ENCODE measurements at places on chromosomes 1 and 21.

- no peak for ATAC-seq
Measured at GRCh38 chr1:42943166-42943565, 15.5 kb downstream of the SLC2A1 start.

- no peak for ATAC-seq
Measured at GRCh38 chr1:56441601-56442000, 137.8 kb downstream of the PLPP3 start.

DNA sequence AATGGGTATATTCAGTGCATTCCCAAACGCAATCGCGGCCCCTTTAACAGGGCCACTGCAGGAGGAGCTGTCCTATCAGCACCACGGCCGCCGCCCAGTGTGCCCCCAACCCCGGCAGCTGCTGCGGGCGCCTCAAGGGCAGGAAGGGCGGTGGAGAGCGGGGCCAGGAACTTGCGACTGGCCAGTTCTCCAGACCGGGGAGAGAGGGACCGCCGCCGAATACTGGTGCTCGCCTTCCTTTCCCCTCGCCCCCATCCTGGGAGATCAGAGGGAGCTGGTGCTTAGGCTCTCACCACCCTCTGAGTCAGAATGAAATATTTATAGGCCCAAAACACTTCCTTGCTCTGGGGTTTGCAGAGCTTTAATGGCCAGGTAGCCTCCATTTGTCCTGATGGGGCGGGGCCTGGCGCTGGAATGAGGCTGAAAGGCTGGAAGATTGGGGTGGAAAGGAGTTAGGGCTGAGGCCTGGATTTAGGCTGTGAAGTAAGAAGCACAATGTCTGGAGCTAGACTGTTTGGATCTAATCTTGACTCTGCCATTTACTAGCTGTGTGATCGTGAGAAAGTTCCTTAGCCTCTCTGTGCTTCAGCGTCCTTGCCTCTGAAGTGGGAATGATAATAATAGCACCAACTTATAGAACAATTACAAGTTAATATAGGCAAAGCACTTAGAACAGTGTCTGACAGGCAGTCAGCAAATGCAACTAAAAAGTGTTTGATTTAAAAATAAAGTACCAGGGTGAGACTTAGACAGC lies 75.5 kb downstream of the NAV1 start:
- ATAC-seq, result peak; percentile 84

DNA sequence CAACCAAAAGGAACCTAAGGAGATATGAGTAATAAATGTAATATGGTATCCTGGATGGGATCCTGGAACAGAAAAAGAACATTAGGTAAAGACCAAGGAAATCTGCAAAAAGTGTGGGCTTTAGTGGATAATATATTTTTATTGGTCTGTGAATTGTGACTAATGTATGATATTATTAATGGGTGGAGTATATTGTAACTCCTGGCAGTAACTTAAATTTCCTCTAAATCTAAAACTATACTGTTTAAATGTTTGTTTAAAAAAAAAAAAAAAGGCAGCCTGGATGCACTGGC lies 68.4 kb downstream of the LRRC8D start:
- no peak for ATAC-seq

DNA sequence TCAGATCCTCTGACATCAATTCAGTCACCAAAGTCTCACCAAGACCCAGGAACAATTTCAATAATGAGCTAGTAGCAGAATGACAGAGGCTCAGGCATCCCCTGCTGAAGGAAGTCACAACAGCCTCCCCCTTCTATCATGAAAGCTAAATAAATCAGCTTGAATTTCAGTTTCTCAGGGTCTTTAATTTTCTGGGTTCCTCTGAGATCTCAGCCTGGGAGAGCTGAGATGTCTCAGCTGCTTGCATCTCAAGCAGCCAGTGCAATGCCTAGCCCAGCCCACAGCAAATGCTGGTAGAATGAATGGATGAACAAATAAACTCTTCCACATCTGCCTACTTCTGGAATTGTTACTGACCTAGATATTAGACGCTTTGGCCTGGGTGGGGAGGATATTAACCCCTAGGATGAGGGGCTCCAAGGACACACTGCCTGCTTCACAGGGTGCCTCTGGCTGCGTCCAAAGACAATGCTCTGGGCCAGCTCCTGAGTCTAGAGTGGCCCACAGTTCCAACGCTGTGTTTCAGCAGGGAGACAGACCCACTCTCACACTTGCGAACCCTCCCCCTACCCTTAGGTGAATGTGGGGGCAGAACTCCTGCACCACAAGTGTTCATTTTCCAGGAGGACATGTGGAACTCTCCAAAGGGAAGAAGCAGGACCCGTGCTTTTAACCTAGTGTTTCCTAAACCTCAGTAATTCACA lies 11.2 kb upstream of the LORICRIN start:
- ATAC-seq, result no peak

DNA sequence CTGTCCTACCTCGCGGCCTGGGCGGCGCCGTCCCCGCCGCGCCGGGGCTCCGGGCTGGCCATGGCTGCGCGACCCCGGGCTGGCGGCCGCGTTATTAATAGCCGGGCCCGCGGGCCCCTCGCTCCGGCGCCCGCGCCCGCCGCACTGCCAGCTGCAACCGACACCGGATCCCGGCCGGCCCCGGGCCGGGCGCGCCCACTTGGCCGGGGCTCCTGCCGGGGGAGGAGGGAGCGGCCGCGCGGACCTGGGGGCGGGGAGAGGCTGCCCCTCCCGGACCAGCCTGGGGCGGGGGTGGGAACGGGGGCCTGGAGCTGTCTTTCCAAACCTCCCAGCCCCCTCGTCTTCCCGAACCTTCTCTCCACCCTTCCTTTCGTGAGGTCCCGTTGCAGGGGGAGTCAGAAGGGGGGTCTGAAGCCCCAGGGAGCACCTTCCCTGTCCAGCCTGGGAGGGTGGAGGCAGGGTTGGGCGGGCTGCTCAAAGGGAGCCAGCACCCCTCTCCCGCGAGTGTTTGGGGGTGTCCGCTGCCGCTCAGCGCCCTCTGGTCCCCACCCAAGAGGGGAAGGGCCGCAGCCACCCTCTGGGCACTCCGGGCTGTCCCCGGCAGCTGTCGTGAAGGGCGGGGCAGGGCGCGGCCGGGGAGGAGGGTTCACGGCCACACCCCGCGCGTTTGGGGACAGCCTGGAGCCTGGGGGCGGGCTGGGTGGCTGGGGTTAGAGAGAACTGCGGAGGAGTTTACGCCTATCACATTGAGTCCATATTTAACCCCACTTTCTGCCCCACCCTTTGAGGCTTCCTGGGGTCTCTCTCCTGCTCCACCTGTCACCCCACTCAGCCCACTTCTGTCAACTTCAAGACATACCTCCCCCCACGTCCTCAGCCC lies at the start of gene SYNC:
Gene SYNC (minus strand): TSS at position 172 of the 880 bp plus-strand sequence. CDS start 110 bp downstream, at position 62.
- peak; percentile 73 for ATAC-seq

GRCh38 chr21:46092026-46092764 lies 5.7 kb upstream of the COL6A2 start:
- peak; percentile 46 for ATAC-seq

DNA sequence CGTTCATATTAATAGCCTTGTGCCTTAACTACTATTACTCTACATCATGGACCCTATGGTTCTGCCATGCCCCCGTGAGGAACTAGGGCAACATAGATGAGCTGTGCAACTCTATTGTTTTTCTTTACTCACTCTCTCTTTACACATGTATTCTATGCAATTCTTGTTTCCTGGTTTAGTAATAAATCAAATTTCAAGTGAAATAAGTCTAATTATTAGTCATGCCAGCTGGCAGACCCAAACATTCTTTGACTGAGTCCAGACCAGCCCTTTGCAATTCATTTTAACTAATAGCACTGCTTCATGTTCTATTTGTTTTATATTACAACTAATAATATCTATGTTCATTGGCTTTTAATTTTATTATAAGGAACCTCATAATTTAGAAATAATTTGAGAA lies 789.3 kb upstream of the ADAMTS5 start:
- no peak for ATAC-seq

GRCh38 chr1:167455786-167456446 lies 62.4 kb downstream of the CD247 start:
- peak; percentile 27 for ATAC-seq

GRCh38 chr1:244963231-244963826 lies 99.0 kb upstream of the HNRNPU start:
- ATAC-seq, result no peak

- ATAC-seq, result no peak
Measured at GRCh38 chr1:196323869-196324268, 284.4 kb downstream of the KCNT2 start.

DNA sequence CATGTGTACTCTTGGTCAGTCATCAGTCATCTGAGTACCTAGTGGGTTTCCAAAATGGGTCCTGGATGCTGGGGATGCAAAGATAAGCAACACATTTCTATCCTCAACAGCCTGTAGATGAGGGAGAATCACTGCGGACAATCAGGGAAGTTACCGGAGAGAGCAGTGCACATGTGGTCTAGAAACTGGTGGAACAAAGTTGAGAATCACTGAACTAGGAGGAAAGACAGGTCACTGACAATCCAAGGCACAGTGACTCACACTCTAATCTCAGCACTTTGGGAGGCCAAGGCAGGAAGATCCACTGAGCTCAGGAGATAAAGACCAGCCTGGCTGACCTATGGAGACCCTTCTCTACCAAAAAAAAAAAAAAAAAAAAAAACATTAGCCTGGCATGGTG lies 31.4 kb upstream of the LGALS8 start:
- no peak for ATAC-seq

DNA sequence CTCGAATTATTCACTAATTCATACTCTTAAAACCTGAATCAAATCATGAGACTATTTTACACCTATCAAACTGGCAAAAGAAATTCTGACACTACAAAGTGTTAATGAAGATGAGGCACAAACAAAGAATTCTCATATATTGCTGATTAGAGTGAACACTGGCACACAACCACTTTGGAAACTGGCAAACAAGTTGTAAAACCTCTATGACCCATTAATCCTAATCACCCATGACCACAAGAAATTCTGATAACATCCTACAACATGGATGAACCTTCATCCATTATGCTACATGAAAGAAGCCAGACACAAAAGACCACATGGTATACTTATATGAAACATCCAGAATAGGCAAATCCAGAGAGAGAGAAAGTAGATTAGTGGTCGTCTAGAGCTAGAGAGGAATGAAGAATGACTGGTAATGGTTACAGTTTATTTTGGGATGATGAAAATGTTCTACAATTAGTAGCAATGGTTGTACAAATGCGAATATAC lies 8.5 kb downstream of the GPBP1L1 start:
- ATAC-seq, result no peak

DNA sequence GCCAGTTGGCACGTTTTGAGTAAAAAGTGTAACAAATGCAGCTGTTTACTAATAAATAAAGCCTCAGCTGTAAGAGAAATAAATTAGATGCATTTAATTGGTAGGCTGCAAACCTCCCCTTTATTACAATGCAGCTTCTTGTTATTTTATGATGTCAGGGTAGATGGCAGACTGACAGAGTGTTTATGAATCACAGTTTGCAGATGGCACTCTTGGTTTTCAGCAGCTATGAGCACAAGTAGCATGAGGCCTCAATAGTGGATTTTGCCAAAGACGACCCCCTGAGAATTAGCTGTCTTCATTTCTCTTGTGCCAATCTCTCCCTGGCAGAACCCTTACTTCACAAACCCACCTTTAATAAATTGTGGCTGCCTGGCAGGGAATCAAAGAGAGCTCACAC lies 161.2 kb upstream of the C1orf87 start:
- ATAC-seq, result no peak

- ATAC-seq, result peak; percentile 24
Measured at GRCh38 chr1:1020415-1021009, 592 bp downstream of the AGRN start.

DNA sequence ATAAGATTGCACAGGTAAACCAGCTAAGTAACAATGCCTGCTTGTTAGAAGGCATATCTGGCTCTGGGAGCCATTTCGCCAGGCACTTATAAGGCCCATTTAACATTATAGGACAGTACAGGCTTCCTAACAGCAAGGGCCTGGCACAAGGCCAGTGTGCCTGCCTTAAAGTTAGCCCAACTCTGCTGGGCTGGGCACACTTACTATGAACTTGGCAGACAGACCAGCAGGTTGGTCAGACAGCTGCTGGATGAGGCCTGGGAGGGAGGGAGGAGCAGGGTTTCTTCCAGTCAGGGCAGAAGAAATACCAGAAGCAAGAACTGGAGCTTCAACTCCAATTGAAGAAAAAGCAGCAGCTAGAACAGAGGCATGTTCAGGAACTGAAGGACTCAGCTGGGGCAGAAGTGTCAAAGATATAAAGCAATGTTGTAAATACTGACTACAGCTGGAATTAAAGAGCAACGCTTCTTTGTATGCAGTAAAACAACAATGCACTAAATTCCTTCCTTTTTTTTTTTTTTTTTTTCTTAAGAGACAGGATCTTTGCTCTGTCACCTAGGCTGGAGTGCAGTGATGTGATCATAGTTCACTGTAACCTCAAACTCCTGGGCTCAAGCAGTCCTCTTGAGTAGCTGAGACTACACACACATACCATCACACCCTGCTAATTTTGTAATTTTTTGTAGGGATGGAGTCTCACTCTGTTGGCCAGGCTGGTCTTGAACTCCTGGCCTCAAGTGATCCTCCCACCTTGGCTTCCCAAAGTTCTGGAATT lies 4.9 kb downstream of the CACHD1 start:
- no peak for ATAC-seq

- no peak for ATAC-seq
Measured at GRCh38 chr1:17711941-17712340, 43.2 kb upstream of the ACTL8 start.

GRCh38 chr1:25019337-25020172 lies 89.5 kb upstream of the RUNX3 start:
- ATAC-seq, result no peak

DNA sequence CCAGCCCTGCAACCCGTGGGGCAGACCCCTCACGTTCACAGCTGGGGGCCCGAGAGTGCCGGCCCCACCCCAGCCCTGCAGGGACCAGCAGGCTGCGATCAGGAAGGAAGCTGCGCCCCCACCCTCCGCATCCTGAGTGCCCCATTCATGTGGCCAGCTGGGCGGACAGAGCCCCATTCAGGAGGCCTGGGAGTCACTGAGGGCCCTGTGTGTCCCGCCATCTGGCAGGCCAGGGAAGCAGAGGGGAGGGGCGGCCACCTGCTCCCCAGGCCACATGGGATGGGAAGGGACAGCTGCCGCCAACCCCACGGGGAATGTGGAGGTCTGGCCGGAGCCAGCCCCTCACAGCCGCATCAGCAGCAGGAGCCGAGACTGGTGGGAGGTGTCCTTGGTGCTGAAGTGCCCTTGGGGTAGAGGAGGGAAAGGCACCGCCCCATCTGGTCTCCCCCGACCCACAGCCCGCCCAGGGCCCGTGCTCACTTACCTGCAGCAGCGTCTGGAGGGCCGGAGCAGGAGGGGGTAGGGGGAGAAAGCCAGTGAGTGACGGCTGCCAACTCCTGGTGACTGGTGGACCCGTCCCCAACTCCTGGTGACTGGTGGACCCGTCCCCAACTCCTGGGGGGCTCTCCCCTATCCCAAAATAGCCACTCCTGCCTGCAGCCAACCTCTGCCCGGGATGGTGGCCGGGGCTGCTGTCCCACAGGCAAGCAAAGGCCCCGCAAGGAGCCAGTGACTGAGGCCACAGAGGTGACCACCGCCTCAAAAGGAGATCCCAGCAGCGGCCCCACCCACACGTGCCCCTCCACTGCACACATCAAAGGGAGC lies 8.7 kb downstream of the ACAP3 start:
- ATAC-seq, result peak; percentile 81

- no peak for ATAC-seq
Measured at GRCh38 chr1:231958448-231958847, 331.9 kb downstream of the DISC1 start.

GRCh38 chr1:11924334-11925195 lies 1.7 kb downstream of the KIAA2013 start:
- no peak for ATAC-seq
